ENCODE measurements at places on chromosomes 6 and 20.

GRCh38 chr6:165643015-165643414 is 20.0 kb downstream of the PDE10A start:
- no peak for DNase-seq

- no peak for DNase-seq
These were observed 37.9 kb upstream of the FUCA2 start for GRCh38 chr6:143549221-143549948.

DNA sequence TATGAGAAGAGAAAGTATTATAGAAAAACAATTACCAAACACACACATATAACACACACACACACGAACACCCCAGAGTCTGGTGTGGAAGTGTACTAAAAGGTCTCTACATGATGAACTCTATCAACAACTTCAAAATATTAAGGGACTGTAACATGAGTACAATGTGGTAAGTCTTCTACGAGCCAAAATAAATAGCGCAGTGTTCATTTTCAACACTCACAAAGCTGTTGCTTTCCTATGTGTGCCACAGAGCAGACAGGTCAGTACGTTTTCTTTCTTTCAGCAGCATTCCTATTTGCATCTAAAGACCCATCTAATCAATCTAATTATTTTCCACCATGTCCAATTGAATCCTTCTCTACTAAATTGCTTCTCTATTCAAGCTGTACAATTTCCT is 12.1 kb upstream of the CNKSR3 start:
- DNase-seq: no peak

DNA sequence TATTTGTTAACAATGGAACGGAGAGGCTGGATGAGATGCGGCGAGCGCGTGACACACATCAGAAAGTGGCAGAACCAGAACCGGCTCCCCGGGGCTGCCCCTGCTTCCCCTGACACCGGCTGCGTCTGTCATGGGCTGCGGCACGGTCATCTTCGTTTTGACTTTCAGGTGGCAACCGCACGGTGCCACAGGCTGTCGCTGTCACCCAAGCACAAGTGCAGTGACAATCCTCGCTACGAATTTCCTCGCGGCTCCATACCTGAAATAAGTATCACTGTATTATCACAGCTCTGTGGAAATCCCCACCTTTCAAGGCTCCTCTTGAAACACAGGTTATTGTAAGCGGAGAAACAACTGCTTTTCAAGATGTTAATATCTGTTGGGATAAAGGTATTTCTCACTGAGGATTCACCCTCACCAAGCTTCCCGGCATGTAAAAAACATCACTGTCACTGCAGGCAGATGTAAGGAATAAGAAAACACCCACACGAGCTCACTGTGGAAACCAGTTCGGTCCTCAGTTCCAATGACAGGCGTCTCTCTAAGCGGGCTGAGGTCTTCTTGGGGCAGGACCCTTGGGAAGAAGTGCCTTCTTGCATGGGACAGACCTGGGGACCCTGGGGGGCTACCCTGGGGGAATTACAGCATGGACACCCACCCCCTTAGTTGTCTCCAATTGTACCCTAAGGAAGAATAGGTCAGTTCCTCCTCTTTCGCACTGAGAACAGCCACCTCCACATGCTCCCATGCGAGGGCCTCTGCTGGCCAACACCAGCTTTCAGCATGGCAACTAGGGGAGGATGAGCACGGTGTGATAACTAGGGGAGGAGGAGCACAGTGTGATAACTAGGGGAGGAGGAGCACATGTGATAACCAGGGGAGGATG is 86.3 kb downstream of the DACT2 start:
- no peak for DNase-seq

DNA sequence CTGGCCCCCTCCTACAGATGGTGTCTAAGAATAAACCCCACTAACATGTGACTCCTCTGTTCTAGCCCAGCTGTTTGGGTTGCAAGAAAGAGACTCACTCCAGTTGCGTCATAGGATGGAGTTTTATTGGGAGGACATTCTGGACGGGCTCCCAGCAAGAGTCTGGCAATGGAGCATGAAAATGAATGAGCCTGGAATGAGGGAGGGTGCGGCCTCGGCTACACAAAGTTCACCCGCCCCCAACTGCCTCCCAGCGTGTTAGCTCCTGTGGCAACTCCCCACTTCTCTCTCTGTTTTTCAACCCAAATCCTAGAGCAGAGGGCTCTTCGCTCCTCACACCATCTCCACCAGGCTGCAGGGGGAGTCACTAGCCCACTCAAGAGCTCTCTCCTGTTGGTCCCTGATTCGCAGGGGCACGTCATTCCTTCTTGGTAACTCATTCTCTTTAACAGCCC is 5.1 kb upstream of the ADAM33 start:
- no peak for DNase-seq

DNA sequence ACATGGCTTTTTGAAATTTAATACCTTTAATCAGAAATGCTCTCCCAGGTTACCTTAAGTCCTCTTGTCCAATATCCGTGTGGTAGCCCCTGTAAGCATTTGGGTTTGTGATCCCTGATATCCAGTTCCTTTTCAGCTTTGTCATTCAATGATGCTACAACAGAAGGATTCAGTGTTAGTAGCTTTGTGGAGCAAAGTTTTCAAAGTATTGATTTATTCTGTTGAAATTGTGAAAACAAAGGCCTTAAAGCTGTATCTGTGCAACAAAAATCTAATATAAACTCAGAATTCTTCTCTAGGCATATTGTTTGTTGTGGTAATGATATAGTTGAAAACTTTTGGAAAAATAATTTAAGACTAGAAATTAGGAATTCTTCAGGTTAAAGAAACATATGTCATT is 91.9 kb downstream of the ADGRB3 start:
- DNase-seq: no peak

GRCh38 chr6:3743541-3743940 is 8.0 kb downstream of the PXDC1 start:
- DNase-seq: no peak

DNA sequence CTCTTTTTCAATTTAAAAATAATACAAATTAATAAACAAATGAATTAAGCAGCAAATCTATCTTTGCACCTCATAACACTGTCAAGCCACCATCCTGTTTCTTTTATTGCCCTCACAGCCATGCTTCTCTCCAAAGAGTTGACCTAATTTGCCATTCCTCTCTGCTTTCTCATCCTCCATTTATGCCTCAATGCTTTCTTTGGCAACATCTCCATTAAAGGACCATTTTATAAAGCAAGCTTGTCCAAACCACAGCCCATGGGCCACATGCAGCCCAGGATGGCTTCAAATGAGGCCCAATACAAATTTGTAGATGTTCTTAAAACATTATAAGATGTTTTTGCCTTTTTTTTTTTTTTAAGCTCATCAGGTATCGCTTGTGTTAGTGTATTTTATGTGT is 26.4 kb upstream of the MEI4 start:
- no peak for DNase-seq

GRCh38 chr20:32570401-32571190 is 14.5 kb downstream of the NOL4L start:
- DNase-seq: no peak

Data from upper lobe of right lung (tissue), 1 donor.